ENCODE measurements at places on chromosomes 4 and X.

GRCh38 chr4:70725633-70726032 lies 3.9 kb downstream of the RUFY3 start:
- DNase-seq: no peak

DNA sequence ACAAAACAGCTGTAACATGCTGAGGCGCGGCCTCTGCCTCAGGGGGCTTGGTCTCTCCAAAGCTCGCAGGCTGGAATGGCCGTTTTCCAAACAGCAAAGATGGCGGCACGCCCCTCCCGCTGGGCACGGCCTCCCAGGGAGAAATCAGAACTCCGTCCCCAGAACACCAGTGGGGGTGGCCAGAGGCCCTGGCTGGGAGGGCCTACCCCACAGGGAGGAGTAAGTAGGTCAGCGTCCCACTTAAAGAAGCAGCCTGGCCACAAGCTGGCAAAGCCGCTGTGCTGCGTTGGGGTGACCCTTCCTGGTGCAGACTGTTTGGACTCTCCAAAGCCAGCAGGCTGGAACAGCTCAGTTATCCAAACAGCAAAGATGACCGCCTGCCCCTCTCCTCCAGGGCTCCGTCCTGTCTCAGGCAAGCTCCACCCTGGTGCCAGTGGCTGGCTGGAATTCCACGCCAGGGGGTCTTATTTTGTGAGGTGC lies 862.8 kb downstream of the TRIML1 start:
- DNase-seq: no peak

GRCh38 chr4:26130173-26130572 lies 190.6 kb upstream of the RBPJ start:
- DNase-seq: no peak

- no peak for DNase-seq
These were observed 113.4 kb downstream of the BCOR start for GRCh38 chrX:39984191-39984956.

GRCh38 chr4:14636563-14636962 lies 365.7 kb upstream of the CPEB2 start:
- DNase-seq: no peak

DNA sequence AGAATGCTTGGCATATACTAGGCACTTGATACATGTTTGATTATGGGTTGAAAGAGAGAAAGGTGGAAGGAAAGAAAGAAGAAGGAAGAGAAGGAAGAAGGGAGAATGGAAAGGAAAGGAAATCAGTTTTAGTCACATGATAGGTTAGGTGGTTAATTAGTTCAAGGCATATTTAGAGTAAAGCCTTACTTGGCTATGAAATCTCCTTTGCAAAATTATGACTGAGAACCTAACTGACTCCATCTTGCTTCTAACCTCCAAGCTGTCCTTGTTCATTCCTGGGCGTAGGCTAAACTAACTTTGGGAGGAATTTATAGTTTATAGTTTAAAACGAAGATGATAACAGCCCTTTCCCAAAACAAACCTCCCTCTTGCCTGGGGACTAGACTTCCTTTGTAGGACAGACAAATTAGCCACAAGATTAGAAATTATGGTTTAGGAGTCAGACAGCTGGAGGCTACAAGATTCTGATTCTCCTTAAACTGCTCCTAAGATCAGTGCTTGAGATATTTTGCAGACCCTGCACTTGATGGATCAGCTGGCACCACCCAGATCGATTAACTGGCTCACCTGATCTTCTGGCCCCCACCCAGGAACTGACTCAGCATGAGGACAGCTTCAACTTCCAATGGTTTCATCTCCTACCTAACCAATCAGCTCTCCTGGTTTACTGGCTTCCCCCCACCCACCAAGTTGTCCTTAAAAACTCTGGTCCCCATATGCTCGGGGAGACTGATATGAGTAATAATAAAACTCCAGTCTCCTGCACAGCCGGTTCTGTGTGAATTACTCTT lies 55.0 kb downstream of the TXK start:
- no peak for DNase-seq

GRCh38 chrX:67720344-67720743 lies 176.5 kb downstream of the AR start:
- DNase-seq: no peak

Data from amygdala (tissue), 56 donors.